ENCODE measurements at places on chromosomes 4 and X.

GRCh38 chrX:135477576-135477975 lies 42.9 kb upstream of the INTS6L start:
- peak; percentile 91 for DNase-seq

DNA sequence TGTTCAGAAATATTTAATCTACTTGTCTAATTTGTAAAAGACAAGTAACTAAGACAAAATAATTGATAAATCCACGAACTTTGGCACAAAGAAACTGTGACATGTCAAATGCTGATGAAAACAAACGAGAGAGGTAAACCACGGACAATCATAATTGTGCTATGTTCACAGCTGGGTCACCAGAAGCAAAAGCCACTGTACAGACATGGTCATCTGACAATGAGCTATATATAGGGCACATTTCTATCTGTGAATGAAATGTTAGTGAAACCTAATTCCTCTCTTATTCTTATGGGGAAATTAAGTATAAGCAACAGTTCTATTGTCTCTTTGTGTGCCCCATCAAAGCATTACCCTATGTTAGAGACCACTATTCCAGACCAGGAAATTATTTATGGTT lies 444.0 kb upstream of the TRAM1L1 start:
- DNase-seq, result no peak

GRCh38 chr4:54999003-54999402 lies 126.4 kb downstream of the KDR start:
- DNase-seq, result peak; percentile 87

- DNase-seq, result no peak
These were observed 111.7 kb downstream of the HMX1 start for GRCh38 chr4:8759987-8760386.

DNA sequence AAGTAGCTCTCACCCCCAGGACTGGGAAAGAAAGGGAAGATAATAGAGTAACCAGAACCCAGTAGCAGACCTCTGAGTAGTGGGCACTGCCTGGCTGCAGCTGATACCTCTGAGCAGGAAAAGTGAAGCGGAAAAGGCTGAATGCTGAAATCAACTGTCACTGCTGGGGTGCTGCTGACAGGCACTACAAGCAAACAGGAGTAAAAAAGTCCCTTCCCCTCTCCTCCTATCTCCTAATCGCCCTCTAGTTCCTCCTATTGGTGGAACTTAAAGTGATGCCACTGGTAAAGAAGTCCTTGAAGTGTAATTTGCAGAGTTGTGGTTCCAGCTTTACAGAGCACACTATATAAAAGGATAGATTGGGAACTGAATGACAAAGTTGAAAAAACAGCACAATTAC lies 32.8 kb upstream of the GLRB start:
- DNase-seq, result peak; percentile 43

- peak; percentile 36 for DNase-seq
These were observed 266.1 kb upstream of the ANXA10 start for GRCh38 chr4:167826281-167826680.

GRCh38 chr4:153741541-153741940 lies 18.3 kb downstream of the RNF175 start:
- no peak for DNase-seq

DNA sequence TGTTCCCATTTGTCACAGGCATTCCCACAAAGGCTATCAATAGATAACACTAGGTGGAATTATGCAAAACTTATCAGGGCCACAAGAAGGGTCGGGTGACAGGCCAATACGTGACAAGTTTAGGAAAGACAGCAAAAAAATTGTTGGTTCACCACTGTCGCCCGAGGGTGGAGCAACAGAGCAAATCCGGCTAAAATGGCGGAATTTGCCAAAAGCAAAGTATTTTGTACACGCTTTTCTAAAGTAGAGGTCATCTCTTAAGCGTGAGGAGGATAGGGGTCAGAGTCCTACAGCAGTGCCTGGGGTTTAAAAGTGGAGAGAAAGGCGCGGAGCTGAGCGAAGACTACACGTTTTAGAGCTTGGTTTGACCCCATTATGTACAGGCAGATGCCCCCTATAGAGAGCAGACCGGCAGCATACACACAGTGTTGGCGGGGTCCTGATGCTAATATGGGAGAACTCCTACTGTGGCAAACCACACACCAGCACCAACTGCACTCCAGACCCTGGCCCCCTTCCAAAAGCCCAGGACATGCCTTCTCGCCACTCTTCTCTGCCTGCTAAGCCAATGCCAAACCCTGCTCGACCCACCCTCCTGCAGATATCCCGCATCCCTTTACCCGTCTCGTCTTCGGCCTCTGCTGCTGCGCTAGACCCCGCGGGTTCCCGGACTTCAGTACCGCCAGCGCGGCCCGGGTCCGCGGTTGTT lies 733 bp downstream of the CCNA2 start:
- peak; percentile 29 for DNase-seq

DNA sequence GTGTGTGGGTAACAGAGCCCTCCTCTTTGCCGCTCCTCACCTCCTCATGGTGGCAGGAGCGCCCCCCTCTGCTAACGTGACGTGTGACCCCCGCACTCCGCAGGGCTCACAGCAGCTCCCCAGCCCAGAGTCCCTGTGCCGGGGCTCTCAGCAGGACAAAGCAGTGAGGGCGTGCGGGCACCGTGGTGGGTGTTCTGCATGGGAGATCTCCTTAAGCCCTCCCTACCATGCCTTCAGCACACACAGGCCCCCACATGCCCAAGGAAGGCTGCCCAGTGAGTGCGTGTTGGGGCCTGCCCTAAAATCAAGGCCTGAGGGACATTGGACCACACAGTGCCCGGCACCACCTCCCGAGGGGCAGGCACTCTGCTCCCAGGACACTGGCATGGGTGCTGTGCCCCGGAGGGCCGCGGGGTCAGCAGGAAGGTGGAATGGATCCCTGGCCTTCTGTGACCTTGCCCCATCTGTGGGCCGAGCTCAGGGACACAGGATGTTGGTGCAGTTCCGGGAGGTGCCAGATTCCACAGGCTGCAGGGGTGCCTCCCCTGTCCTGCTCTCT lies 10.1 kb downstream of the PSAPL1 start:
- DNase-seq, result no peak

GRCh38 chrX:130975947-130976346 lies 72.9 kb upstream of the ENOX2 start:
- peak; percentile 52 for DNase-seq

- peak; percentile 79 for DNase-seq
These were observed 424.5 kb upstream of the CTSO start for GRCh38 chr4:156378033-156378665.

- peak; percentile 42 for DNase-seq
These were observed 187.9 kb downstream of the EPHA5 start for GRCh38 chr4:65482410-65482809.

DNA sequence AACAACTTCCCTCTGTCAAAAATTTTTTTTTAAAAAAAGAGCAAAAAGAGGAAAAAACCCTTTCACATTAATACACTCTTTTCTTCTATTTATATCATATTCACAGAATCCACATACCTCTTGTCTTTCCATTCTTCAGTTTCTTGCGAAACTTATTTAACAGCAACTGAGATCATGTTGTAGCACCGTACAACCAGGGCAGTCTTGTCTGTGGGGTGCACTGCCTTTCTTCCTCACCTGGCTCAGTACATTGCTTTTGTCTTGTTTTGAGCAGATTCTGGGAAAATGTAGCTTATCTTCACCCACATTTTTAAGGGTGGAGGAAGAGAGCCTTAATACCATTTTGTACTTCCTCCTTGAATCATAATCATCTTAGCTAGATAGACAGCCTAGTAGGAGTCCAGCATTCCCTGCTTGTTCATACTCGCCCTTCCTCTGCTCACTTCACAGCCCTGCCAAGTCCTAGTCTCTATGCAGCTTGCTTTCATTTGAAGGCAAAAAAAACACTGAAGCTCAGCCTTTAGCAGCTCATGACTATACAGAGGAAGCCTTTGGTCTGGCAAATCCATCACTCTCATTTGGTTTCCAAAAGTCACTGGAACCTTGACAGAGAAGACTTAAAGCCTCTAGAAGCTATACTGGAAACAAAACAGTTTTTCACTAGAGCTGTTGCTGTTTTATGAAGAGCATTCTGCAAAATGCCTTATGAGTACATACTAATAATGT lies 140.6 kb upstream of the BANK1 start:
- DNase-seq, result peak; percentile 39

GRCh38 chr4:139978692-139979091 lies 175.3 kb downstream of the MAML3 start:
- DNase-seq, result no peak

DNA sequence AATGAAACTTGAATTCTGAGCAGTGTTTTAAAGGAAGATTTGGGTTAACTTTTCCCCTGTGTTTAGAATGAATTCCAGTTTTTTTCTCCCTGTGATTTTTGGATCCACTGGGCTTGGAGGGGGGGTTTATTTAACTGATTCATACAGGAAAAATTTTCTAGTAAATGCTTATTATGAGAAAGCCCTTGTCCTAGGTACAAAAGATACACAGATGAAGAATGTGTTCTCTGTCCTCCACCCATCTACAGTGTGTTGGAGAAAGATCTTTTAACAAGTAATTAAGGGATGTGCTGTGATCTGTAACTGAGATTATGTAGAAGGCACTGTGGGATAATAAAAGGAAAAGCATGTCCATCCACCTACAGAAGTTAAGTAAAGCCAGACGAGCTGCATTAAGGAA lies 103.9 kb downstream of the STIM2 start:
- DNase-seq, result no peak

GRCh38 chrX:821327-822107 lies 190.9 kb downstream of the SHOX start:
- peak; percentile 6 for DNase-seq

DNA sequence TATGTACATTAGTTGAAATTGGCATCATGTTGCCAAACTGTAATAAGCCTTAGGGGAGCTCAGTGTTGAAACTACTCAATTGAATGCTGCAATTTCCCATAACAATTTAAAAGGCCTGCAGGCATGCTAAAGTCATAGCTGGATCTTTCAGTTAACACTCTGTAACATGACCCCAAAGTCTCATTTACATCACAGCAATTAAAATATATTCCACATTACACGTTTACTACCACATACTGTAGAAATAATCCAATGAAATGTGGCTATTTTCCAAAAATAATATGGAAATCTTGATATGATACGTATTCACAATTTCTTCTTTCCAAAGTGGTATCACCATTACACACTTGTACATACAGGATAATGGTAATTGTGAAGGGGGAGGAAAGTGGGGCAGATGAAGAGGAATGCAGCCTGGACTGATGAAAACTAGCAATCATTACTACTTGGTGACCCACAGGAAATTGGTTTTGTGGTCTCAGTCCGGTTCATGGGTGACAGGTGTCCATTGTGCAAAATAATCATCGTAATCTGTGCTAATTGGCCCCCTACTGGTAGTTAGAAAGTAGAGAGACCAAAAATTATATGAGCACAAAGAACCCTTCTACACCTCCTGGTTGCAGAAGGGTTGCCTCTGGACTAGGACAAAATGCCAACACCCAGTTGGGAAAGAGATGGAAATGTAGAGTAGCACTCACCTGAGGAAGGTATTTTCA lies 63.7 kb downstream of the TENM3 start:
- no peak for DNase-seq

GRCh38 chr4:181301735-181302710 lies 941.2 kb upstream of the TENM3 start:
- peak; percentile 3 for DNase-seq

GRCh38 chr4:15744016-15744545 lies 34.0 kb upstream of the CD38 start:
- peak; percentile 13 for DNase-seq
